Effector memory CD4-positive, alpha-beta T cell (primary cell): ENCODE measurements at places on chromosomes 11 and 22.

DNA sequence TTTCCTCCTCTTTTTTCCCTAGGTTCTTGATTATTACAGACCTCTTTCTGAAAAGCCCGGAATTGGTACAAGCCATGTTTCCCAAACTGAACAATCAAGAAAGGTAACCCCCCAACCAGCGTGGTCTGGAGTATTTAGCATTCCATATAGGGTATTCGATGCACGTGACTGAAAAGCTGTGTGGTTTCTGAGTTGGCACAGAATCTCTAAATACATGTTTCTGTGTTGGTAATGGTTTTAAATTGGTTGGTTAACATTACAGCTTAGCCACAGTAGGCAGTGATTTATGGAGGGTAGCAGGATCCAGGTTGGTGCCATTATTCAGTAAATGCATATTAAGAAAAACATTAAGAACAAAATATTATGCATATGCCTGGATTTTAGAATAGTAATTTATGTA is 46.8 kb downstream of the ATXN10 start:
- DNase-seq = no peak

DNA sequence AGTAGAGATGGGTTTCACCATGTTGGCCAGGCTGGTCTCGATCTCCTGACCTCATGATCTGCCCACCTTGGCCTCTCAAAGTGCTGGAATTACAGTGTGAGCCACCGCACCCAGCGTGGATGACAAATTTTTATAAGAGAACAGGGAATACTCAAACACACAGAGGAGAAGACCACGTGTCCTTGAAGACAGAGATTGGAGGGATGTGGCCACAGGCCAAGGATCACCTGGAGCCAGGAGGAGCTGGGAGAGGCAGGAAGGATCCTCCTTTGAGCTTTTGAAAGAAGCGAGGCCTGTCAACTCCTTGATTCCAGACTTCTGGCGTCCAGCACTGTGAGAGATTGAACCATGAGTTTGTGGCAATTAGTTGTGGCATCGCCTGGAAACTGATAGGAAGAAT is 1049.5 kb downstream of the TBC1D22A start:
- DNase-seq = no peak

GRCh38 chr22:42919199-42919598 is 62.1 kb upstream of the ARFGAP3 start:
- DNase-seq = no peak

- no peak for DNase-seq
Measured at GRCh38 chr11:95165638-95166037, 65.4 kb downstream of the SESN3 start.

GRCh38 chr11:85955531-85955930 is 100.3 kb downstream of the CCDC83 start:
- no peak for DNase-seq

GRCh38 chr22:39381009-39381755 is 18.4 kb upstream of the TAB1 start:
- no peak for DNase-seq
